ENCODE measurements at places on chromosomes 1 and 21.

DNA sequence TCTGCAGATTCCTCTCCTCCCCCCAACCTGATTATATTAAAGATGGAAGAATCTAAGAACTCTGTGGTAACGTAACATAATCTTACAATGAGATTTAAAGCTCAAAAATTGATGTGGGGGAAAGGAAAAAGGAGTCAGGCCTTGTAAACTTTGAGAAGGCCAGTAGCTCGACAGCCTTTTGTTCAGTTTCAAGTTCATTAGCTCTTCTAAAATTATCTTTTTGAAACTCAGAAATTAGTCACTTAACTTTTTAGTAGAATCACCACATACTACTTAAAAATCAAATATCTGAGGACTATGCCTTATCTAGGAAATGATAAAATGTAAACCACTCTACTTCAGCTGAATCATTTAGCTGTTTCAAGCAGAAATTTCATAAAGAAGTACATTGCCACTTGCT is 996.2 kb downstream of the AMY1C start:
- DNase-seq: no peak

DNA sequence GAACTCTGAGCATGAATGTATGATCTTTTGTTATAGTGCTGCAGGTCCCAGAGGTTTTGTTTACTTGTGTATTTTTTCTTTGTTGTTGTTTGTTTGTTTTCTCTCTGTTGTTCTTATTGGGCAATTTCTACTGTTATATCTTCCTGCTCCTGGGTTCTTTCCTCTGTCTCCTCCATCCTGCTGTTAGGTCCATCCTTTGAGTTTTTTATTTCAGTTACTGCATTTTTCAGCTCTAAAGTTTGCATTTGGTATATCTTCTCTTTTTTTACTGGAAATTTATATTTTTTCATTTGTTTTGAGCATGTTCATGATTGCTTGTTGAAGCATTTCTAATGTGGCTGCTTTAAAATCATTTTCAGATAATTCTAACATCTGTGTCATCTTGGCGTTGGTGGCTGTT is 9.9 kb downstream of the TRPM2 start:
- no peak for DNase-seq

GRCh38 chr1:226631229-226632000 is 82.9 kb downstream of the STUM start:
- no peak for DNase-seq

DNA sequence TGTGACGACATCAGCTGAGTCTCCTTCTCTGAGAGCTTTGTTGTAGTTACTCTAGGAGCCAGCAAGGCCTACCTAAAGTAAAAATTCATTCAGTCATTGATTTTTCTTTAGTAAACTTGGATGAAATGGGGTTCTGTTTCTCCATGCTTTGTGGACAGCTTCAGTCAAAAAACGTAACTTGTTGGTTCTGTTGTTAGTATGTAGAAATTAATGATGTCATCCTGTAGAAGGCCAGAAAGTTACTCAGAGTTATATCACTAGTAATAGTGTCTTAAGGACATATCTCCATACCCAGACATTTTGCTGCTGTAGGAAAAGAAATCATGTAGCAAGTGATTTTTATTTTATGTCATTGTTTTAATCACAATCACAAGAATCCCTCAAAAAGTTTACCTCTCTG is 43.0 kb downstream of the KDM1A start:
- no peak for DNase-seq

DNA sequence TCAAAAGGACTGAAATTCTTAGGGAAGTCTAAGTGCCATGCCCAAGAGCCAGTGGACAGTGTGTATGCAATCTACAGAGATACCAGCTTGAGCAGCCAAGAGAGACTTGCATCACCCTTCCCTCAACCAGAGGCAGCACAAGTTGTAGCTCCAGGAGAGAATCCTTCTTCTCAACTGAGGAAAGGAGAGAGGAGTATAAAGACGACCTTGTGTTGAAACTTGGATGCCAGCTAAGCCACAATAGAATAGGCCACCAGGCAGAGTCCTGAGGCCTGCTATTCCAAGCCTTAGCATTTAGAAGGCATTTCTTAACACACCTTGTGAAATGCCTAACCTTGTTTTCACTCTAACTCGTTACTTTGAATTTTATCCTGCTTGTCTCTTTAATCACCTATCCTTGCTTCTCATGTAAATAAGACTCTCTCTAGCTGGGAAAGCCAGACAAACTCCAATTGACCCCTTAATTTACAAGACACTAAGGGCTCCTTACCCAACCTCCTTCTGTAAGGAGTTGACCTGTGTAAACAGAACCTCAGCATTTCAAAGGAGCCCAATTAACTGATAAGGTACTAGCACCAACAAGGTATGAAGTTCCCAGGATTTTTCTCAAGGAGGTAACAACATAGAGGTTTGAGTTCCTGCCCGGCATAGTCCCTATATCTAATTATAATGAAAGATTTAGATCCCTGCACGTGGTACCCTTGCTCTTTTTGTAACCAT is 738.8 kb downstream of the AMY1C start:
- no peak for DNase-seq

- DNase-seq: no peak
Measured at GRCh38 chr21:42750737-42751530, 97.5 kb downstream of the PDE9A start.

DNA sequence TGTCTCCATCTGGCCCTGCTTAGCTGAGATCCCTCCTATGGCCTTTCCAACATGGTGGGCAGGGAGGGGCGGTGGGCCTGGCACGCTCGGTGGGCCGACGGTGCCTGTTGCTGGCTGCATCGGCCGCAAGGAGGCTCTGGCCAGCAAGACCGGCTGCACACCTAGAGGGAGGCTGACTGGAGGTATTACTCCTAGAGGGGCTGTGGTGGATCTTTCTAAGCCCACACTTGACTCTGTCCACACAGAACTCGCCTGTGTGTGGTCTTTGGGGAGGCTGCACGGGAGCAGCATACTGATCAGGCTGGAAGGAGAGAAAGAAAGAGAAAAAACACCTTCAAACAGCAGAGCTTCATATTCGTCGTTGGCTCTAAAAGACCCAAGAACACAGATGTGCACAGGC is 41.7 kb upstream of the ZC3H12A start:
- DNase-seq: no peak

DNA sequence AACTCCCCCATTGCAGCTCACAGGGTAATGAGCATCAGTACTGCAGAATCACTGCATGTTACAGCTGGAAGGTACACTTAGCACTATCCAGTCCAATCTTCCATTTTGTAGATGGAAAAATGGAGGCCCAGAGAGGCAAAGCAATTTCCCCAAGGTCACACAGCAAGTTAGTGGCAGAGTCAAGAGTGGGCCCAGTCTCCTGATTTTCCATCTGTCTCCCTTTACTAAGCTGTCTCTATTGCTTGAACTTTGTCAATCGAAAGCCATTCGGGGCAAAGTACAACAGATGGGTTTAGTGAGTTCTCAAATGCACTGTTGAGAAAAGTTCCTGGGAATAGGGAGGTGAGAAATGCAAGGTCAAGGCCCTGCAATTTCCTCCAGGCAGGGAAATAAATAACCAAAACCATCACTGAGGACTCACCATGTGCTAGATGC is 50.4 kb upstream of the IFFO2 start:
- no peak for DNase-seq

- no peak for DNase-seq
Measured at GRCh38 chr1:114540272-114540671, 29.3 kb upstream of the TRIM33 start.

Data from NCI-H510A (cell line).